ENCODE measurements at places on chromosomes 12 and 14. TPM values are rescaled to one million over a fixed set of nuclear protein-coding genes. Genes with fewer than 3 reads are reported as not detected.

GRCh38 chr14:102927878-102928411 lies 5.5 kb downstream of the AMN start:
- peak overlapping the region; percentile 58 for H3K4me3 ChIP-seq
- H3K27ac ChIP-seq: peak overlapping the region; percentile 59

The SLC25A47 gene
- total RNA-seq: 1.2 TPM

DNA sequence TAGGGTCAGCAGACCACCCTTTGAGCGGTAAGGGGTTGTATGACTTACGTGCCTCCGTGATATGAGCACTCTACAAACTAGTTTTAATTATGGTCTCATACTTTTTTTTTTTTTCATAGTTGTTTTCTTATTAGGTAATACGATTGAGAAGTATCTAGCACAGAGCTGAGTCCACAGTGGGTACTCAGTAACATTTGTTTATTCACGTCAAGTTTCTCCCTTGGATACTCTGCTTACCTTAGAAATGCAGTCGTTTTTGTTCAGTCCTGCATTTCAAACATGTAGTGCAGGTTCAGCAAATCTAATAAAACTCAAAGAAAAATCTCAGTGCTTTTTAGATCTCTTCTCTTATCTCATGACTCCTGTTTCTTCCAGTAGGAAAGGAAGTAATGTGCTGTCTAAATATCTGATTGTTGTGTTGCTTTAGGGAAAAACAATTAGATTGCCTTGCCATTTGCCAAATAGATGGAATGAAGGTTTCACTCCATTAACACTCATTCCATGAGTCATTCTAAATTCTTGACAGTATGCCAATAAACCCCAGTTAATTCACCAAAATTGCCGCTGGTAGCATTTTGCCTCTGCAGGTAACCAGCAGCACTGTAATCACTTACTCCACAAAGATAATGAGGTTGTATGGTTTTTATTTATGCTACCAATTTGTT lies 118.9 kb downstream of the PTCSC3 start:
- no peaks in the 10 kb centered on the region for H3K27me3 ChIP-seq
- no peak overlapping the region for H3K27ac ChIP-seq
- no peaks in the 10 kb centered on the region for H3K36me3 ChIP-seq
- no peaks in the 10 kb centered on the region for H3K4me1 ChIP-seq
- DNase-seq: no peak

- no peak overlapping the region for H3K27ac ChIP-seq
- H3K4me1 ChIP-seq: no peaks in the 10 kb centered on the region
- H3K27me3 ChIP-seq: peaks cover 4% of the 10 kb centered on the region
- peak; percentile 15 for DNase-seq
- H3K36me3 ChIP-seq: no peaks in the 10 kb centered on the region
Observed at GRCh38 chr12:49953961-49954846, 3.7 kb downstream of the AQP2 start.

The ZDHHC22 gene
- total RNA-seq: not detected
